ENCODE measurements at places on chromosomes 6 and 20.

DNA sequence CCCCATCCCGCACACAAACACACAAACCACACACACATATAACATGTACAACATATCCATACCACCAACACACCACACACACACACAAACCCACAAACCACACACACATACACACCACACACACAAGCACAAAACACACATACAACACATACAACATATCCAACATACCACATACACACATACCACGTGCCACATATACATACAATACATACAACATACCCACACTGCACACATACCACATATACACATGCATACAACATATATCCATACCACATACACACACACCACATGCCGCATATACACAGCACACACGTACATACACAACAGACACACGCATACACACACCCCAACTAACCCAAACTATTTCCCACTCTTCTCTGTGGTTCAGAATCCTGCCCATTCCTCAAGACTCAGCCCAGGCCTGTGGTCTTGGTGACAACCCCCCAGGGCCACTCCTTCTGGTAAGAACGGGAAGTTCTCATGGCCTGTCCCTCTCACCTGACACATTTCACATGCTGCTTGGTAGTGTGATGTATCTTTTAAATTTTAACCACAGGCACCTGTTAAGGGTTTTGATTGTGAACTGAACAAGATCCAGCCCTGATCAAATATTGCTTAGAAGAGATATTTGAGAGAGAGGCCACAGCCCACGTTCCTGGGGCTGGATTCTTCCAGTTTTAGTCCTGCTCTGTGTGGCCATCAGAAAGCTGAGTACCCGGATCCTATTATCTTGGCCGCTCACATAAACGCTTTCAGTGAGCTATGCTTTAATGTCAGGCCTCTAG, 55.9 kb upstream of the KCNK16 start:
- DNase-seq = no peak

- DNase-seq = no peak
These were observed 49.1 kb downstream of the PLAGL1 start for GRCh38 chr6:143958839-143959399.

- DNase-seq = no peak
These were observed 584 bp downstream of the PTK7 start for GRCh38 chr6:43076464-43077332.

DNA sequence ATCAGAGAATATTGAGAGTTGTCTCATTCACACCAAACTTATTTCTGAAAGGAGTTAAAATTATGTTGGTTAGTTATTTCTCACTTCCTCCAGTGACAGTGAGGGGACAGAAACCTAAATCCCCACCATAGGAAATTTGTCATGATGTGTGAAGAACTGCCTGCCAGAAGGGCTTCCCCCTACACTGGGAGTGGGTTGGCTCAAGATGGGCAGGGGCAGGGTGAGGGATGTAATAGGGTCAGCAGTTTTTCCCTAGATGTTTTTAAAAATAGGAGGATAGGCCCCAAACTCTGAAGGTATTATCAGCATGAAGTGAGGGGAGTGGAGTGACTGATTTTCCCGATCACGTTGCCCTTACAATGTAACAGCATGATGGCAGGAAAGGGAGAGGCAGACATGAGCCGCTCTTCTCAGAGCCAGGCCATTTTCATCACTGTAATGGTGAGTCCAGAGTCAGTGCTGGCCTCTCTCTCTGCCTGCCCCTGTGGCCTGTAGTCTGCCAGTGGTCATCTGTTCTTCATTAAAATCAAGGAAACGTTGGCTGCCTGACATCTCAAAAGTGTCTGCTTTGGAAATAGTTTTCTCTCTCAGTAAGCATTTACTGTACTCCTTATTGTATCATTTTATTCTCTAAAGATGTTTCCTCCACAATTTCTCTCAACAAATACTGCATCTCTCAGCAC, 59.8 kb upstream of the SYNJ2 start:
- DNase-seq = no peak

GRCh38 chr20:41344477-41344876, 3.9 kb downstream of the LPIN3 start:
- no peak for DNase-seq

DNA sequence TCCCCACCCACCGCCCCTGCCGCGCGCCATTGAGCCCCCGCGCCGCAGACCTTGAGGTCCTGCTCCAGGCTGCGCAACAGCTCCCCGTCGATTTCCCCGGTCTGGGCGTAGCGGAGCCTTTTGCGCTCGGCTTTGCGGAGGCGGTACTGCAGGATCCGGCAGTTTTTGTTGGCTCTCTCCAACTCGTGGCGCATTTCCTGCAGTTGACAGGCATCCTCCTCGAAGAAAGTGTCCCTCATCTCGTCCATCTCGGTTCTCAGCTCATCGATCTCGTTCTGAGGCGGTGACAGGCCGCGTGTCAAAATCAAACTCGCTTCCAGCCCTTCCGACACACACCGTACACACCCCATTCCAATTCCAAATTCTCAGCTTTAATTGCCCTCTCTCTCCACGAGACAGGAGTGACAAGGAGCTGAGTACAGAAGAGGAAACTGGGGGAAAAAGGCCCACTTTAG, 4.3 kb downstream of the MTCL3 start:
- peak; percentile 43 for DNase-seq

DNA sequence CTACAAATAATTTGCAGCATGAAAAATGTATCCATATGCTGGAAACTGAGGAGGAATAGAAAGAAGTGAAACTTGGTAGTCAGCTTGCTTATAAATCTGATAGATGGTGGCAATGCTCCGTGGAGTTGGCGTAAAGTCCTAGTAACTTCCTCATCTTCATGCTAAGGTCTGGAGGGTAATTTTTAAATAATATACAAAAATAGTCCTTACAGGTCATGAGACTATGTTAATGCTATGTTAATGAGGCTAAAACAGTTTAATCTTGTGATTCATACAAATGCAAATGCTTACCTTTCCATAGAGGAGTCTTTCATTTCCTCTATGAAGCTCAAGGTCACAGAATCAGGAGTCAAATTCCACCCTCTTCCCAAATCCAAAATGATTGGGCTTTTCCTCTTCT, 9.4 kb upstream of the CRIP3 start:
- DNase-seq = no peak

DNA sequence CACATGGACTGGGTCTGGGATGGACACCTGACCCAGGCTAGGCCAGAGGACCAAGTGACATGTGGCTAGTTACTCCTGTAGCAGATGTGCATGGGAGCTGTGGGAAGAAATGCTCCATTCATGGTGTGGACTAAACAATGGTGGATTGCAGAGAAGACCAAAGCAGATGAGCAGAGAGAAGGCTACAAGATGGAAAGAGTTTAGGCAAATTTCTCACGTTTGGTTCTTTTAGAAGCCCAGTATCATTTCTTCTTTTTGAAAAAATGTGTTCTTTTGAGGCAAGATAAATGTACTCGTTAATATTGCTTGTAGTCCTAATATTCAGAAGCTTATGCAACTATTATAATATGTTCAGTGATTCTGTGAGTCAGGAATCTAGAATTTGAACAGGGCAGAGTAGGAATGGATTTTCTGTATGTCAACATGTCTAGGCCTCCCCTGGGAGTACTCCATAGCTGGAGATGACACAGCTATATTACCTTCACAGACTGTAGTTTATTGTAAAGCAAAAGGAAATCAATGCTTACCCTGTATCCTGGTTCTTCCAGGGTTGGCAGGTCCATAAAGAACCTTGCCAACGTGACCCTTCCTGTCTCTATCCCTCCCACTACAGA, 2.3 kb upstream of the BTN2A1 start:
- no peak for DNase-seq

DNA sequence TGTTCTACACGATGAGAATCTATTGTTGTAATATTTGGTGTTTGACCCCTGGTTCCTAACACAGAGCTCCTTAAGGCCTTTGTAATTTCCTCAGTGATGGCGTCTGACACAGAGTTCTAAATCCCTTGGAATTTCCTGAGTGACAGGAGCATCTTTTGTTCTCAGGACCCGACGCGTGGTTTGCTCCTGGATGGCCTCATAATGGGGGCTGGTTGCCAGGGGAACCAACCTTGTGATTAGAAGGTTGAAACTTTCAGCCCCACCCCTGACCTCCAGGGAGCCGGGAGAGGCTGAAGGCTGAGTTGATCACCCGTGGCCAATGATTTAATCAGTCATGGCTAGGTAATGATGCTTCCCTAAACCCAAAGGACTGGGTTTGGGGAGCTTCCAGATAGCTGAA, 20.5 kb upstream of the ZNF133 start:
- DNase-seq = no peak

DNA sequence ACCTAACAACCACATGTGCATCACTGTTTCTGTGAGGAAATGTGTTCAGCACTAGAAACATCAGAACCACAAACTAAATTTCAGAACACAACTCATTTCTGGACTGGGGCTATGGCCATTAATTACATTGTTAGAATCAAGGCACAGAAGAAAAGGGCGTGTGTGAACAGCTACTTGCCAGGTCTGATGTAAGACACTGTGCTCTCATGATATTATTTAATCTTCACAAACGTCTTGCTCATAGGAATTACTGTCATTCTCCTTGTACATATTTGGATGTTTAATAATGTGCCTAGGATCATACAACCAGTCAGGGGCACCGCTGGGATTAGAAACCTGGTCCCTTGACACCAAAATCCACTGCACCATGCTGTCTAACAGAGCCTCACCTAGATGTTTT, 14.8 kb downstream of the ADGRF1 start:
- DNase-seq = no peak

DNA sequence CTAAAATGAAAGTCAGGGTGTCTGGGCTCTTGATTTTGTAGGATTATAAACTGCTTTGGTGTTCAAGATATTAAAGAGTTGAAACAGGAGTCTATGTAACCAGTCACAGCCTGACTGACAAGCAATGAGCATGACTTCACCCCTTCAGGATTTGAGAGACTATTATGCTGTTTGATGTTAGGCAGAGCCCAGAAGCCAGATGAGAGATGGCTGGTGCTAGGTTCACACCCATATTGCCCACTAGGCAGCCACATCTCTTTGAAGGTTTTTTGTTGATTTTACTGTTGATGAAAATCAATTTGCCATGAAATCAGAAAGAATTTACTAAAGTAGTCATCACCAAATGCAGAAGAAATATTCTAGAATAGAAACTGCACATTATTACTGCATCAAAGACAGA, 243.6 kb downstream of the KHDRBS2 start:
- DNase-seq = no peak

DNA sequence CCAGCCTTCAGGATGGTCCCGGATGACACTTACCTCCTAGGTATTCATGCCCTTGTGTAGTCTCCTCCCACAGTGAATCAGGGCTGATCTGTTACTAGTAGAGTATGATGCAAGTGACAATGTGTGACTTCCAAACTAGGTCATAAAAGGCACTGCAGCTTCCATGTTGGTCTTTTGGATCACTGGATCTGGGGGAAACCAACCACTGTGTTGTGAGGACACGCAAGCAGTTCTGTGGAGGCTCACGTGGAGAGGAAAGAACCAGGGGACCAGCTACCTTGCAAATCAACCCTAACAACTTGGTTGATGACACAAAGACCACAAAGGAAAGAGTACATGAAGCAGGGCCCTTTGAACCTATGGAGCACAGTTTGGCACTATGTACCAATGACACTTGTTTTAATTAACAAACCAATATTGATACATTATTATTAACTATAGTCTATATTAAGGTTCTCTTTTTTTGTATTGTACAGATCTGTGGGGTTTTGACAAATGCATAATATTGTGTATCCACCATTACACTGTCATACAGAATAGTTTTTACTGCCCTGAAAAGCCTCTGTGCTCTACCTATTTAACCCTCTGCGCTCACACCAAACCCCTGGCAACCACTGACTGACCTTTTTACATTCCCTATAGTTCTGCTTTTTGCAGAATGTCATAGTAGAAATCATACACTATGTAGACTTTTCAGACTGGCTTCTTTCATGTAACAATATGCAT, 16.3 kb upstream of the SDCBP2 start:
- no peak for DNase-seq

DNA sequence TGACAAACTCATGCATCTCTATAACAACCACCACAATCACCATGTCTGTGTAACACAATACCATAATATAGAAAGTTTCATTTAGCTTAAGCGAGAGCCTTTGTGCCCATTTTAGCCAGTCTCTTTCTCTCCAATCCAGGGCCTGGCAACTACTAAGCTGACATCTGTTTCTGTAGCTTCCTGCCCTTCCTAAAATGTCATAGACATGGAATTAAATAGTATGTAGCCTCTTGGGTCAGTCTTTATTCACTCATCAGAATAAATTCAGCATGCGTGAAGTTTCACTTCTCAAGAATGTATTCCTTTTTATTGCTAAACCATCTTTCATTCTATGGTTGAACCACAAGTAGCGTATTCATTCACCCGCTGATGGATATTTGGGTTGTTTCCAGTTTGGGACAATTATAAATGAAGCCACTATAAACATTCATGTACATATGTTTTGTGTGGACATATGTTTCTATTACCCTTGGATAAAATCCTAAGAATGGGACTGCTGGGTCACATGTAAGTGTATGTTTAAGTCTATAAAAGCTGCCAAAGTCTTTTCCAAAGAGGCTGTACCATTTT, 1.7 kb upstream of the TREM2 start:
- DNase-seq = no peak

GRCh38 chr20:1669304-1669703, 11.7 kb upstream of the SIRPG start:
- DNase-seq = no peak

DNA sequence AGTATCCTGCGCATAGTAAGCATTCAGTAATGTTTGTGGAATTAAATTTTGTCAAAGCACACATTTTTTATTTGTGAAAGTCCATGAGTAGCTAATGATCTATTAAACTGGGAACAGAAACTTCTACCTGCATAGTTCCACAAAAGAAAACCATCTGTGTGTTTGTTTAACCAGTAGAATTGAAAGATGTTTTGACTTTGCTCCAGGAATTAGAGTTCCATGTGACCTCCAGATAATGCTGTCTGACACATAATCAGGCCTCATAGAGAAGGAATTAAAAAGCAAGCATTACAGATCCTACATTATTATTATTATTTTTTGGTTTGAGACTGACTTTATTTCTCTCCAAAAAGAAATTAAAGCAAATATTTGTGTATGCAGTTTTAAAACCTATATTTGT, 126.5 kb downstream of the PACRG start:
- no peak for DNase-seq

- DNase-seq = no peak
These were observed 12.1 kb downstream of the EXOC2 start for GRCh38 chr6:680666-681340.

Measured in effector memory CD4-positive, alpha-beta T cell (primary cell).